ENCODE measurements at places on chromosomes 7 and 10.

GRCh38 chr10:4475827-4476490 is 350.0 kb upstream of the AKR1E2 start:
- DNase-seq, result no peak

DNA sequence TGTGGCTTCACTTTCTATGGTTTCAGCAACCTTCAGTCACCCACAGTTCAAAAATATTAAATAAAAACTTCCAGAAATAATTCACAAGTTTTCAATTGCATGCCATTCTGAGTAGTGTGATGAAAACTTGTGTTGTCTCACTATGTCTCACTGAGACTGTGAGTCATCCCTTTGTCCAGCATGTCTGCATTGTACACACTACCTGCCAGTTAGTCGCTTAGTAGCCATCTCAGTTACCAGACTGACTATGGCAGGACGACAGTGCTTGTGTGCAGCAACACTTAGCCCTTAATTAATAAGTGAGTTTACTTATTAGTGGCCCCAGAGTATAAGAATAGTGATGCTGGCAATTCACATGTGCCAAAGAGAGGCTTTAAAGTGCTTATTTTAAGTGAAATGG is 22.5 kb downstream of the CCDC186 start:
- DNase-seq, result no peak

DNA sequence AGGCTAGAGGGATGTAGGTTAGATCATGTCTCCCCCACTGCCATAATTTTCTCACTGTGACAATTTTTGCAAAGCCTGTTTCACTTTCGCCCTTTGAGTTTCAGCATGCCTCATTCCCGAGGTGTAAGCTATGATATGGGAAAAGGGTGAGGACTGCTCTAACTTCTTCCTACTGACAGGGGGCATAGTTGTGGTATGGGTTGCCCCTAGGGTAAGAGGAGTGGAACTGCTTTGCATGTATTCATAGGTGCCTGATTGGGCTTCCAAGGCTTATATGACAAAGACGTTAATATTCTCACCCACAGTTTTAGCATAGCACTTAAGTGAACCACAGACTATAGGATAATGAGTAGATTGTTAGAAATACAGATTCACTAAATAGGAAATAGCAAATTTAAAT is 148.7 kb downstream of the BBS9 start:
- no peak for DNase-seq

- no peak for DNase-seq
Measured at GRCh38 chr10:8040651-8041050, 13.8 kb upstream of the GATA3 start.

DNA sequence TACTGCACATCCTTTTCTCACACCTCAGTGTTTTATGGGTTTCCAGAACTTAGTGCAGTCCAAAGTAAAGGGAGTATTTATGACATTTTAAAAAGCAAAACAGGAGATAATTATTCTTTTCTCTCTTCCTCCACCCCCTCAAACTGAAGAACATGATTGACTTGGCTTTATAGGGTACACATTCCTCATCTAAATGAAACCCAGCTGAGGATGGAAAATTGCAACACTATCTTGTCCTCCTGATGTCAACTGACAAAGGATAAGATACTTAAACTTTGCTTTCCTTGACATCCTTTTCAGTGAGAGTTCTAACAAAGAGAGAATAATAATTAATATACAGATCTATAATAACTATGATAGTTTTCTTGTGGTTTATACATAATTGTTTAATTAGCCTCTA is 299.1 kb downstream of the BBS9 start:
- DNase-seq, result no peak

GRCh38 chr10:87677595-87677994 is 17.9 kb downstream of the PAPSS2 start:
- DNase-seq, result no peak

GRCh38 chr7:41399171-41399570 is 303.7 kb downstream of the INHBA start:
- DNase-seq, result no peak

DNA sequence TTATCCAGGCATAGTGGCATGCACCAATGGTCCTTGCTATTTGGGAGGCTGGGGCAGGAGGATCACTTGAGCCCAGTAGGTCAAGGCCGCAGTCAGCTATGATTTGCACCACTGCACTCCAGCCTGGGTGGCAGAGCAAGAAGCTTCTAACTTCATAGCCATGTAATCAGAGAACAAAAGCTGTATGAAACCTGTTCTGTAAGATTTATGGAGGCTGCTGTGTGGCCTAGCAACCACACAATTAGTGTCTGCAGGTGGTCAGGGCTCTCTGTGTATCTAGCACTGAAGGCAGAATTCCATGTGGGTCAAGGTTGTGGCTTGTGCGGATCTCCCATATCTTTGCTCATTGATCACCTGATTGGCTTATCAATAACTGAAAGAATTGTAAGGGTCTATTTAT is 221.5 kb upstream of the FOXK1 start:
- DNase-seq, result no peak

- DNase-seq, result no peak
Measured at GRCh38 chr7:117127585-117128168, 174.4 kb downstream of the ST7 start.

- peak; percentile 37 for DNase-seq
Measured at GRCh38 chr7:120273476-120273975, 551 bp downstream of the KCND2 start.

- no peak for DNase-seq
Measured at GRCh38 chr7:43038254-43038653, 74.2 kb upstream of the HECW1 start.

DNA sequence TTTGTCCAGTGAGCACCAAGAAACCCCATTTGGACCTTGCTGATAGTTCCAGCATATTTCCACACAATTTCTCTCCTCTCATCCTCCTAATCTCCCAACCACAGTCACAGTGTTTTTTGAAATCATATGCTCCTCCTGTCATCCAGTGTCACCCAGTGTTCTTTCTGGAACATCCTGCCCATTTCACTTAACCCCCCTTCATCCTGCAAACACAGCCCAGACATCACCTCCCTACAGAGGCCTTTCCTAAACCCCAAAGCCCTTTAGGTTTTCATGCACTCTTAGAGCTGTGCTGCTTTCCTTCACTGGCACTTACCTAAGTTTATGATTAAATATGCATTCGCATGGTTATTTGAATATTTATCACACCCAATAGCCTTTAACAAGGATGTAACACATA is 1158.0 kb upstream of the C7orf33 start:
- no peak for DNase-seq

DNA sequence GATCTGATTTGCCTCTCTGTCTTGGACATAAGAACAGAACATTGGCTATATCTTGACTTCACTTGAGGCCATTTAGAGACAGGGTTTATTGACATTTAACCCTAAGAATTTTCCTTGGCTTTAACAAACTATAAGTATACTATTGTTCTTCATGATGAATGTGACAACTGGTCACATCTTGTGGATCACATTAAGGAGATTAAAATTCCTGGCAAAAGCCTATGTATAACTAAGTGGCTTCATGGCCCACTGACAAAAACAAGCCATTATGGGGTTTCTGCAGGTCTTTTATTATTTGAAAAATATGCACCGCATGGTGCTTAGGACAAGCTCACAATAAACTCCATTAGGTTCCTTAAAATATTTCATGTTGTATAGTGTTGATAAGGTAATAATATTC is 54.8 kb downstream of the THNSL1 start:
- no peak for DNase-seq

DNA sequence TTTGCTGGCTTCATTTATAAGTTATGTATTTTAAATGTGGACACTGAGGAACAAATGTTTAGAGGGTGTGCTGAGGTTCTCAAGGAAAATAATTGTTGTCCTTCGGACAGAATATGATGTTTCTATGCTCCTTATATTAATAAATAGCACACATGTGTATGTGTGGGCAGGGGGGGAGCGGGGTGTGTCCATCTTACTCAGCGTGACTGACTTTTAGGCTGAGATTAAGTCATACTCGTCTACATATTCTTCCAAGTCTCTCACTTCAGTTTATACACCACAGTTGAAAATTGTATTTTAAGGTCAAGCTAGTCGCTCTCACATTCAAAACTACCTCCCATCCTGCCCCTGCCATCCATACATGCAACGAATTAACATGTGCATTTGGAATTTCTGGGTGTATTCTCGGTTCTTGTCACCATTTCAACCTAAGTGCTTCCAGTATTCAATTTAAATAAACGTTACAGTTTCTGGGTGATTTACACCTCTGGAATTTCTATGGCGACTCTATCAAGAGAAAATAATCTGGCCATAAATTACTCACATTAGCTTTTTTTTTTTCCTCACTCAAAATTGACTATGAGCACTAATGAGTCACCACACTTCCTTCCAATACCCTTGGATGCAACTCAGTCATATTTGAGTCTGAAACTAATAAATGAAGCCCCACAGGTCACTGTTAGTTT is 3.3 kb downstream of the PCDH15 start:
- no peak for DNase-seq

DNA sequence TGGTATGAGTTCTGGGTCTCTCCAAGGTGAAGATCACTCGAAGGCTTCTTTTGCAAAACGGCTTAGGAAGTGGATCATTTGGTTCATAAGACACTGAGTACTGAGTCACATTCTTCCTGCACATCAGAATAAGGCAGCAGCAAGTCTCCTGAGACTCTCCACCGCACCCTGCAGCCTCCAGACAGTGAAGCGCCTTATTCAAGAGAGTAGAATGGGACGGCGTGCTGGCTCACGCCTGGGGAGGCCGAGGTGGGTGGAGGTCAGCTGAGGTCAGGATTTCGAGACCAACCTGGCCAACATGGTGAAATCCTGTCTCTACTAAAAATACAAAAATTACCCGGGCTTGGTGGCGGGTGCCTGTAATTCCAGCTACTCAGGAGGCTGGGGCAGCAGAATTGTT is 70.3 kb downstream of the C10orf143 start:
- DNase-seq, result no peak

DNA sequence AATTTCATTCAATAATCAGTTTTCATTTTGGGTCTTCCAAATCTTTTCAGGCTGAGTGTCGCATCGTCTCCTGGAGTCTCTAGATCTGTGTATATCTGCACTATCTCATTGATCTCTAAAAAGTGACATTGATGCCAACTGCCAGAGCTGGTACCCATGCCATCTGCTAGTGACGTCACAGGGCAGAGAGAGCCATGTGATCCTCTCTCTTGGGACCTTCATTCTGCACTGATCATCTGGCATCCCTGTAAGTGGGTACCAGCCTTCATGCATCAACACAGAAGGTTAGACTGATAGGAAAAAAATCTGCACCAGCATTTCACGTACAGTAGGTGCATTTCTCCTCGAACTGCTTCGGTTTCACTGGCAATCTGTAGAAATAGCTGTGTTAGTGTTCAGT is at the start of gene NEUROD6:
Gene NEUROD6 (minus strand): TSS at position 124 of the 400 bp plus-strand sequence. CDS start 1,458 bp downstream, outside the sequence.
- DNase-seq, result no peak

DNA sequence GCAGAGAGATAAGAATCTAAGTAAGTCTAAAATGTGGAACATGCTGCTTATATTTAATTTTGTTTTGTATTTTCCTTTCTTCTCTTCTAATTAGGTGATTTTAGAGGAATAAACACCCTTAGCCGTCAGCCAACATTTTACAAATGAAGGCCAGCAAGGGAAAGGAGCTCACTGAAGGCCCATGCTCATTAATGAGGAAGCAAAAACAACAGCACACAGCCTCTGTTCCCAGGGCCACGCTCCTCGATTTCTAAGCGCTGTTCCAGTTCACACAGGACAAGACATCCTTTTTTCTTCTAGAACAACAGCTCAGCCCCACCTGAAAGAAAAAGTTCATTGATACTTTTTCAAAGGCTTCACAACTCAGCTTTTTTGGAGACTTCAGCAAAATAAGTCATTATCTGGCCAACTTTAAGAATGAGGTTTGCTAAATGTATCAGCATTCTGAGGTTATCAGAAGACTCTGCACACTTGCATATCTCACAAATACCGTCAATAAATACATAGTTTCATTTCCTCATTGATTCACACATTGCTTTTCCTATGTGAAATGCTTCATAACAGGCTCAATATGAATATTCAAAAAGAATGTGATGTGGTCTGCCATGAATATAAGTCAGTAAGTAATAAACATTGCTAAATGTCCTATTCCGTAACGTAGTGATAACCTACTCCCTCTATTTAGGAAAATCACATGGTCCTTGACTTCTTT is 34.8 kb upstream of the SFMBT2 start:
- DNase-seq, result no peak

GRCh38 chr10:95395947-95396449 is 105.2 kb upstream of the PDLIM1 start:
- no peak for DNase-seq

GRCh38 chr10:65341323-65341925 is 1584.4 kb upstream of the LRRTM3 start:
- DNase-seq, result no peak

DNA sequence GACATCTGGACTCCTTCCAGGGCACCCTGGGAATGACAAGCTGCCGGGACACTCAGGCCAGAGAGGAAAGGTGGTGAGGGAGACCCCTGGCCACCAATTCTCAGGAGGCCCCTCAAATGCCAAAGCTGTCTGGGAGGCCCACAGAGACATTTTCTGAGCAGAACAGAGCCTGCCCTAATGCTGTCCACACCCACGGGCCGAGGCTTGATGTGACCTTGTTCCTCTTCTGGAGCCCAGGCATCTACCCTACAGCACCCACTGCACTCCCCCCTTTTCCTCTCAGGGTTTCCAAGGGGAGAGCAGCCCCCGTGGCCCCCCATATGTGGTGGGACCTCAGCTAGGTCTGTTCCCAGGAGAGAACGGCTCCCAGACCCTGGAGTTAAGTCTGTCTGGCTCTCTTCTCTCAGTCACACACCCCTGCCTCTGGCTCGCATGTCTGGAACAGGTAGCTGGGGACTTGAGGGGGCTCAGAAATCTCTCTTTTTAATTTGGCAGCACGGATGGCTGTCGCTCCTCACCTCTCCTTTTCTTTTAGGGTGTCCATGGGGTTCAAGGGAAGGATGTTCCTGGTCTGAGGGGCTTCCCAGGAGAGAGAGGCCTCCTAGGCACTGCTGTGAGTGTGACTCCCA is 16.8 kb upstream of the VOPP1 start:
- DNase-seq, result no peak

DNA sequence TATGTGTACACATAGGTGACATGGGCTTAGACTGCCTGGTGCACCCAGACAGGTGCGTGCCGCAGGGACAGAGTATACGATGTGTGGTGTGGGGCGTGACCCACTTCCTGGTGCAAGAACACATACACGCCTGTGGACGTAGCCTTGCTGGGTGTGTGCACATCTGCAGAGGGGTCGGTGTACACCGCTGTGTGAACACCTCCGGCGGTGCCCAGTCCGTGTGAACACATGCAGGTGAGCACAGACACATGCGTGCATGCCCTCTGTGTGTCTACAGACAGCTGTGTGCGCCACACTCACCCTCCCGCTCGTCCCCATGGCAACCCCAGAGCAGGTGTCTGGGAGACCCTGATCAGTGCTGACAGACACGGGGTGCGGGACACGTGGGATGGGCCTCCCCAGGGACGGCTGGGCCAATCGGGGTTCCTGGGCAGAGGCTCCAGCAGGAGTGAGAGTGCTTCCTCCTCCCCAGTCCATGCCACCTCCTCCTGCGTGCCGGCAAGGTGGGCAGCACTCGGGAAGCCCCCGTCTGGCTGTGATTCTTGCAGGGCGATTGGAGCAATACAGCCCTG is 23.4 kb downstream of the ELFN1 start:
- DNase-seq, result no peak

- no peak for DNase-seq
Measured at GRCh38 chr10:86060386-86061277, 306.0 kb downstream of the GRID1 start.

- DNase-seq, result peak; percentile 23
Measured at GRCh38 chr7:158996214-158997109, 140.1 kb downstream of the DYNC2I1 start.
